ENCODE measurements at places on chromosomes 16 and 17.

DNA sequence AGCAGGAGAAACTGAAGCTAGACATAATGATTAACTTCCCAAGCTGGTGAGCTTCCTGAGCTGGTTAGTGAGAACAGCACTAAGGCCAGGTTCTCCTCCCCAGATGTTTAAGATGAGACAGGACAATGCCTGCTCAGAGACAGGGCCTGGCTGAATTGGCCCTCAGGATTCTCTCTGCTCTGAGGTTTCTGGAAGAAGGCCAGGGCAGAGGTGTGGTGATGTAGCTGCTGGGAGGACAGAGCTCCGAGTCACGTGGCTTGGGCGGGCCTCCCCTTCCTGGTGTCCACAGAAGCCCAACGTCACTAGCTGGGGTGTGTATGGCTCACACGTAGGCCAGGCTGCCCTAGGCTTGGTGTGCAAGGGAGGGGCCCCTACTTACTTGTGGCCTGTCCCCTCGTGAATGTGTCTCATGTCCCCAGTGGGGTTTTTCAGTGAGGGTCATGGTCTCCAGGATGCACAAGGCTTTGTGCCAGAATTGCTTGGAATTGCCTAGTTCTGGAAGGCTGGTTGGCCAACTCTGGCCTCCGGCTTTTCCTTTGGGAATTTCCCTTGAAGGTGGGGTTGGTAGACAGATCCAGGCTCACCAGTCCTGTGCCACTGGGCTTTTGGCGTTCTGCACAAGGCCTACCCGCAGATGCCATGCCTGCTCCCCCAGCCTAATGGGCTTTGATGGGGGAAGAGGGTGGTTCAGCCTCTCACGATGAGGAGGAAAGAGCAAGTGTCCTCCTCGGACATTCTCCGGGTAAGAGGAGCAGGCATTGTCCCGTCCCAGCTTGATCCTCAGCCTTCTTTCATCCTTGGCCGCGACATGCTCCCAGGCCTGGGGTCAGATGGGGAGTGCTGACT is 3.4 kb downstream of the NOD2 start:
- DNase-seq, result peak; percentile 80

DNA sequence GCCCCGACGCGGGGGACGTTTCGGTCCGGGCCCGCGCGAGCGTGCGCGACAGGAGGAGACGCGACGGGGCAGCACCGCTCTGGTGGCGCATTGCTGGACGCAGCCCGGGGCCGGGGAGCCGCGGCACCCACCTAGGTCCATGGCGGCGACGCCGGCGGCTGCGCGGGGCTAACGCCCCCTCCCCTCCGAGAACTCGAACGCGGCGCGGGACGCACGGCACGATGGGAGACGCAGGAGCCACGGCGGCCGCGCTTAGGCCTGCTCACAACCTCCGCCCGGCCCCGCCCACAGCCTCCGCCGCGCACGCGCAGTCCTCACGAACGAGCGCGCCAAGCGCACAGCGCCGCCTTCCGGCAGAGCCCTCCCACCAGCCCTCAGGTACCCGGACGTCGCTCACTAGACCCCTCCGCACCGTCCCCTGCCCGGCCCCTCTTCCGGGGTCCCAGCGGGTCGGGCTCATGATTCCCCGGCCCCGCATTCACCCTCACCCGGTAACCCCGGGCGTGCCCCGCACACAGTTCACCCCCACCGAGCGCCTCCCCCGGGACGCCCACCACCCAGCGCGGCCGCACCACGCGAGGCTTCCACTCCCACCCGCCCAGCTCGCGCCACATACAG is at the start of gene GEMIN4:
TSS of gene GEMIN4 (minus strand) at position 263 of the 618 bp plus-strand sequence. CDS start at position 141, 122 bp downstream.
- DNase-seq, result peak; percentile 33

DNA sequence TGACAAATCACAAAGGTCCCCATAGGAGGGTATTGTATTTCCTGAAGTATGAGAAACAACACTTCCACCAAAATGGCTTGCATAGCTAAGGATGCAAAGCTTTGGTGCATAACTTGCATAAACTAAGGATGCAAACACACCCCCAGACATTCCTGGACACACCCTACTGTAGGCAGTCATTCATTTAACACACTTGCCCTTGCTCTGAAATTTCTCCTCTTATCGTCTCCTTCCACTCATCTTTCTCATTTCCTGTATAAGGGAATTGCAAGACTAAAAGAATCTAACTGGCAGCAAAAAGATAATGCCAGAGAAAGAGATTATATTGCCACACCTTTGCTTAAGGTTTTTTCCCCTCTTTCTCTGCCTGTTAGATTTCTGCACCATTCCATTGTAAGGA is 28.3 kb downstream of the CHD9 start:
- no peak for DNase-seq

DNA sequence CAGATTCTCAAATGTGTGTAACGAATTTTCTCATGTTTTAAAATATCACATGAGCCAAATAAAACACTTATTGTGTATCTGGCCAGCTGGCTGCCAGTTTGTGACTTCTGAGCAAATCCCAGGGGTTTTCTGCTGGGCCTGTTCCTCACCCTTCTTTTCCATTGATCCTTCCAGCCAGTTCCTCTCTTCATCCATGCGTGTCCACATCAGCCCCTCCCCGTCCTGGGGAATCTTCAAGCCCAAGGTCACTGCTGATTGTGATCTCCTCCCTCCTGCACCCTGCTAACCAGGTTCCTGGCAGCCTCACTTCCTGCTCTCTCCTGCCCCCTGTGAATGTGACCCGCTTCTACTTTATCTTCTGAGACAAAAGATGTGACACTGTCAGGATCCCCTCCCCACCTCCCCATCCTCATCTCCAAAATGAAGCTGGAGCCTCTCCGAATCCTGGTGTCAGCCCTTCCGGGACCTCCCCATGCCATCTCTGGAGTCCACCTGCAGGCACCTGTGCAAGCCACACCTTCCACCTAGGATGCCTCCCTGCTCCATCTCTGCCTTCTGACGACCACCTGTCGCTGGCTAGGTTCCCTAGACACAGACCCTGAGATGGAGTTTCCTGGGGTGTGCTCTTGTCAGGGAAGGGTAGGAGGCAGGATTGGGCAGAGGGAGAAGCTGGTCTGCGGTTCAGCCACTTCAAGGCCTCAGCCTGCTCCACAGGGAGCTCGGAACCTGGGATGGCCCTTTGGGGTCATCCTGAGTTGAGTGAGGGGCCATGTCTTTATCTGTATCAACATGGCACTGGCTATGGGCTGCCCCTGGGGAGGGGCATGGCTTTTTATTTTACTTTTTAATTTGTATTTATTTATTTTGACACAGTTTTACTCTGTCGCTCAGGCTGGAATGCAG is 205.1 kb downstream of the KATNIP start:
- no peak for DNase-seq

GRCh38 chr17:60493847-60494321 is 32.2 kb downstream of the APPBP2 start:
- DNase-seq, result no peak
